ENCODE measurements at places on chromosomes 2 and 18.
A peak's percentile ranks its signal among the peaks of the same experiment; 100 is the strongest.

GRCh38 chr18:76674596-76674995, 147.8 kb upstream of the ZNF236 start:
- no peak for DNase-seq

DNA sequence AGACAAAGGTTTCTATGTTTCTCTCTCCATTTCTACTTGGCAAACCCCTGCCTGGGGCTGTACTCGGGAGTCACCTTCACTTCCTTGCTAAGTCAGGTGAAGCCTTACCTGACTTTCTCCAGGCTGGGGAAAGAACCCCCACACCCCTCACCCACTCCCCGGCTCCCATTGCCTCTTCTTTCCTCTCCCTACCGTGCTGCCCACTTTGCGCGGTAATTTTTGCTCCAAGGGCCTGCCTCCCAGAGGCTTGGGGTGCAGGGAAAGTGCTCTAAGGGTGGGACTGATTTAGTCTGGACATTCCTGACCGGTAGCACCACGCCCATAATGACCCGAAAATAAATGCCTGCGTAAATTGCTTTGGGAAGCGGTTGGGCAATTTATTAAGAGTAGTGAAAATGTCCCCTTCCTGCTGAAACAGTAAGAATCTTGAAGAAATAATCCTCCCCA, 49.1 kb upstream of the ATP6V1B1 start:
- DNase-seq, result no peak

DNA sequence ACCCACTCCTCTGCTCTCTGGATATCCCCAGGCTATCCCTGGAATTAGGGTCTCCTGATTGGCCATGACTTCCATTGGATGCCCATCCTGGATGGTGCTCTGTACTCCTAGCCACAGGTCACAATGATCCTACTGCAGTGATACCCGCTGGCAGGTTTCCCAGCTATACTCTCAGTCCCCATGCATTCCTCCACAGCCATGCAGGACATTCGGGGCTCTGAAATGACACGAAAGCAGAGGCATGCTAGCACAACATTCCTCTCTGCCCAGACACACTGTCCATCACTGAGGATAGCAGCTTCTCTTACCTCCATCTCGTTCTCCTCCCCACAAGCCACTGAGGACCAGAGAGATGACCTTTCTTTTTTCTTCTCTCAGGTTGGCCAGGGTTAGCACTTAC, 51.7 kb upstream of the SPATS2L start:
- DNase-seq, result no peak

- no peak for DNase-seq
Measured at GRCh38 chr18:3457261-3457724, 7.3 kb downstream of the TGIF1 start.

- DNase-seq, result no peak
Measured at GRCh38 chr2:225090746-225091145, 48.5 kb upstream of the DOCK10 start.

GRCh38 chr2:128841803-128842202, 523.1 kb upstream of the HS6ST1 start:
- DNase-seq, result no peak

DNA sequence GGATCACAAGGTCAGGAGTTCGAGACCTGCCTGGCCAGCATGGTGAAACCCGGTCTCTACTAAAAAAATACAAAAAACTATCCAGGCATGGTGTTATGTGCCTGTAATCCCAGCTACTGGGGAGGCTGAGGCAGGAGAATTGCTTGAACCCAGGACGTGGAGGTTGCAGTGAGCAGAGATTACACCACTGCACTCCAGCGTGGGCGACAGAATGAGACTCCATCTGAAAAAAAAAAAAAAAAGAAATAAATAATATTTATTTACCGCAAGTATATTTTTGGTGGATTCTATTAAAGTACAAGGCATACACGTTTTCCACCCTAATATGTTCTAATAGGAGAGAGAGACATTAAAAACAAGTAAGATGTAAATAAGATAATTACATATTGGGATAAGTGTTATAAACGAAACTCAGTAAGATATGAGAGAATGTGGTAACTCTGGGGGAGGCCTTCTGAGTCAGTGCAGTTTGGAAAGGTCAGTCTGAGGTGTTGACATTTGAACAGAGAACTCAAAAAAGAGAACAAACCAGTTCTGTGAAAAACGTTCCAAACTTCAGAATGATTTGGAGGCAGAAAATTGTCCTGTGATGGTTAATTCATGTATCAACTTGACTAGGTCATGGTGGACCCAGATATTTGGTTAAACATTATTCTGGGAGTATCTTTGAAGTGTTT, 8.8 kb upstream of the POLI start:
- no peak for DNase-seq

DNA sequence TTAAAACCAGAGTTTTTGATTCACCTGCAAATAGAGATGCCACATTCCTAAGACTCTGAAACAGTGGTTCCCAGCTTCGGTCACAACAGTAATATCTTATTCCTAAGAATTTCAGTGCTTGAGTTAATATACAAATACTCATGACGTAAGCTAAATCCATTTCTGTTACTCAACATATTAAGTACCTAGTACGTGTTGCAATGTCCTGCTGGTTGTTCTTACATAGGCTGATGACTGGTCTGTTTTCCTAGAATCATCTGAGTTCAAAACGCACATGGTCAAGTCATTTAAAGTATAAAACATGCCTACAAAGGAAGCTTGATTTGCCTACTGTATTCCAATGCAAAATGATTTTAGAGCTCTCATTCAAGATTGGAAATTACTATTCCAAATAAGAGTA, 7.2 kb downstream of the NCL start:
- no peak for DNase-seq

GRCh38 chr2:216943109-216943508, 83.2 kb upstream of the TNP1 start:
- DNase-seq, result no peak

GRCh38 chr18:52090005-52090404, 250.0 kb upstream of the DCC start:
- no peak for DNase-seq

DNA sequence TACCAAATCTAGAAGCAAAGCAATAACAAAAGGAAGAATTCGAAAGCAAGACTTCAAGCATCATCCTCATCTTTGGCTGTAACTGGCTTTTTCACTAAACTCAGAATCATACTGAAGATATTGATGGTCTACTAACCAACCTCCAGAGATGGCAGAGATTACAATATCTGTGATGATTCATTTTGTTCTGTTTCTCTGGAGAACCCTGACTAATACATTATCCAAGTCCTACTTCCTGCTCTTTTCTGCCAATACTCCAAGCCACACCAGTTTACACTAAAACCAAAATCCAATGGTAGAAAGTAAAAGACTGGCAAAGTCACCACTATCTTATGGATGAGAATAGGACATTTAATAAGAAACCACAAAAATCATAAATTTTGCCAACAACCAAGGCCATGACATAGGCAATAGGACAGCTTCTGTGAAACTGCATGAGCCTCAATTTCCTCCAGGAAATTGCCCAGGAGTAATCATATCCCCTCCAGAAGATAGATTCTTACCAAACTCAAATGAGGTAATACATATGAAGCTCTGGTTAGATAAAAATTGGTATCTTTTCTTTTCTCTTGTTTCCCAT, 159.8 kb downstream of the METTL4 start:
- DNase-seq, result no peak

DNA sequence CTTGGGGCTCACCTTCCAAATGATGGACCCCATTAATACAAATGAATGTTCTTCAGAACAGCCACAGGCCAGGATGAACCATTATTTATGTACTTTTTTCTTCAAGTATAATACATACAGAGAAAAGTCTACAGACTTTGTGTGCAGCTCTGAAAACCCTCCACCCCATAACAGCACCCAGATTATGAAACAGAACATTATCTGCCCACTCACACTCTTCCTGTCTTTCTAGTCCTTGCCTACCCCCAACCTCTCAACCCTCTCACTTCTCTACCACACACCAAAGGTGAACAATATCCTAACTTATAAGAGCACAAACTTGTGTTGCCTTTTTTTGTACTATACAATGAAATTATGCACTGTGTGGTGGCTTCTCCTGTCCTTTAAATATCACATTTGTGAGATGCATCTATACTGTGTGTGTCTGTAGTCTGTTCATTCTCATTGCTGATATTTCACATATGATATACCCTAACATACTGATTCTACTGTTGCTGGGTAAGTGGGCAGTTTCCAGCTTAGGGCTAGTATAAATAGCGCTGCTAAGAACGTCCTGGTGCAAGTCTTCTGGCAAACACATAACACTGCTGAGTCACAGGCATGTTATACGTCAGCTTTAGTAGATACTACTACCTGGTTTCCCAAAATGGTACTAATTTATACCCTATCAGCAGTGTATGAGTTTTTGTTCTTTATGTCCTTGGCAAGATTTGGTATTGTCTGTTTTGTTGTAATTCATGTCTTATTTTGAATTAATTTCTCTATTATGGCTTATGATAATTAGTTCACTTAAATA, 1.0 kb upstream of the NPHP1 start:
- no peak for DNase-seq

DNA sequence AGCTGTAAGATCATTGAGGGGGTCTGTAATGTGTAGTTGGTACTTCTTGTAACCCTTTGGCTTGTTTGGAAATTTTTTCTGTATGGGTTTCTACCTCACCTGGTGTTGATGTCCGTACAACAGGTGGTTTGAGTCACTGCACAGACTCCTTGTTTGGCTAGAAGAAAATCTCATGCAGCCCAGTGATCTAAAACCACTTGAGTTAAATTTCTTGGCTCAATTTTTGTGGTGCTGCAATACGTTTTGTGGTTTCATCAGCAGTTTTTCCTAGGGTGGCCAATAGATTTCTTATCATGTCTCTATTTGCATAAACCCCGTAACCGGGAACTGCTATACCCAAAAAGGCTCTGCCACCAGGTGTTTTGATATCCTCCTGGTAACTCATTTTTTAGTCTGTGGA, 43.4 kb downstream of the CERS6 start:
- DNase-seq, result no peak

- no peak for DNase-seq
Measured at GRCh38 chr18:78793313-78794070, 186.1 kb upstream of the SALL3 start.

- no peak for DNase-seq
Measured at GRCh38 chr2:233280114-233280693, 27.4 kb upstream of the SAG start.

- DNase-seq, result peak; percentile 25
Measured at GRCh38 chr2:97806738-97807618, 93.6 kb downstream of the ZAP70 start.

GRCh38 chr18:37355772-37356171, 209.8 kb downstream of the CELF4 start:
- no peak for DNase-seq

GRCh38 chr18:5424903-5425664, 118.7 kb downstream of the EPB41L3 start:
- no peak for DNase-seq

DNA sequence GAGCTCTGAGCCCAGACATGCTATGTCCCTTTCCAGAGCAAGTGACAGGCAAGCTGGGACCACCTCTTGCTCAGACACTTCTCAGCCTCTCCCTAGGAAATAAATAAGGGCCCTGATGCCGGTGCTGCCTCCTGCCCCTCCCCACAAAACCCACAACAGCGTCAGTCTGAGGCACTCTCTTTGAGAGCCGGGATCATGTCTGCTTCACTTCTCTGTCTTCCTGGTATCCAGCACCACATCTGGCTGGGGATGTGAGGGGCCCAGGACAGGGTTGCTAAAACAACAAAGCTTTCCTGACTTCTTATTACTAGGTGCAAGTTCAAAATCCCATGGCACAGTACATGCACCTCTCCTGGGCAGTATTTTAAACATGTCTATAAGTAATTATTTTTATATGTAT, 103.9 kb upstream of the GLI2 start:
- DNase-seq, result no peak

GRCh38 chr2:69437751-69438154, 518 bp upstream of the NFU1 start:
- no peak for DNase-seq

DNA sequence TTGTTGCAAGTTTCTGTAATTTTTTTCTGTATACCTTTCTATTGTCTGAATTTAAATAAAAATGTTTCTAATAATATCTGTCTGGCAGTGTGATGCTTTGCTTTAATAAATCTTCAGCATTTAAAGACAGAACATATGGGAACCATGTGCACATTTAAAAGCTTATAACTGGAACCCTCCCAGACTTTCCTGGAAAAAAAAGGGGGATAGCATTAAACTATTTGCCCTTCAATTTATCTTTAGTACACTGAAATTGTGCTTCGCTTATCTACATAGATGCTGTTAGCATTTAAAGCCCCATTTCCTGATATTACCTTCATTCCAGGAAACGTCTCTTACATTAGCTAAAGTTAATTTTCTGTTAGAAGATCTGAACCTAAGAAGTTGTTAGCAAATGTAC, 64.6 kb downstream of the ZC3H6 start:
- no peak for DNase-seq

GRCh38 chr2:146913476-146913875, 931.4 kb upstream of the ACVR2A start:
- DNase-seq, result no peak

- no peak for DNase-seq
Measured at GRCh38 chr2:10393640-10393982, 54.5 kb downstream of the ODC1 start.

- no peak for DNase-seq
Measured at GRCh38 chr2:71897137-71897480, 250.6 kb downstream of the CYP26B1 start.

DNA sequence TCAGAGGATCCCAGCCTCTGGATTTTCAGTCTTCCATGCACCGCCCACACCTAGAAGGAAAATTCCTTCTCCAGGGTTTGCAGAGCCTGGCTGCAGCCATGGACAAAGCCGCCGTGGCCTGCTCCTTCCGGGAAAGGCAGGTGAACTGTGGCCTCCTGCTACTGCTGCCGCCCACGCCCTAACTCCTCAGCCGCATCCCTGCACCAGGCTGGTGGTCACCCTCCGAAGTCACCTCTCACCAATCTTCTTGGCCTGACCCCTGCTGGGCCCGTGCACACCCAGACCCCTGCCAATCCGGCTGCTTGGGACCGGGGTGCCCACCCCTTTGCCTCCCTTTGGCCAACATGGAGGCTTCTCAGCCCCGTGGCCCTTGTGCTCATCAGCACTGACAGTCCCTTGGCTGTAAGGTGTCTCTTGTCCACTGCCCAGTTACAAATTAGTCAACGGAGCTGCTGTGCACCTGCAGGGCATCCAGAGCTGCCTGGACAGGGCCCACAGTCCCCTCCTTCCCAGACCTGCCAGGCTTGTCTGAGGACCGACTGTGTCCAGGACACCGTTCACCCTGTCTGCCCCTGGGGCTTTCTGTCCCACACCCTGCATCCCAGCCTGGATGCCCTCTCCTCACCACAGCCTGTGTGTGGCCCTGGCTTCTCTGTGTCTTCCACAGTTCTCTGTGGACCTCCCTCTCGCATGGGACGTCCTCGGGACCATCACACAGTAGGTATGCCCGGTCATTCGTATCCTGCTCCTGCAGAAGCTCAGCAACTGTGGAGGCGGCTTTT, 130.1 kb upstream of the TPO start:
- no peak for DNase-seq

DNA sequence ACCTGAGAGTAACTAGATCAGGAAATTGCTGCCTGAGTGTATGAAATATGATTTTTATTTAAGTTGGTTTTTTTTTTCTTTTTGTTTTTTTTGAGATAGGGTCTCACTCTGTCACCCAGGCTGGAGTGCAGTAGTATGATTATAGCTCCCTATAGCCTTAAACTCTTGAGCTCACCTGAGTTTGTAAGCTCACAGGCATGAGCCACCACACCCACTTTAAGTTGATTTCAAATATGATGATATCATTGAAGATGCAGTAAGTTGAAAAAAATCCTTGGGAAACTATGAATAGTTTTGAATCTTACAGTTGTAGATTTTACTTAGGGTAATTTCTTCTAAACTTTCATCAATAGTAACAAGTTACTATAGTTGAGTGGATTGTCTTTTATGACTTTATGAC, 234.7 kb downstream of the ZNF407 start:
- no peak for DNase-seq

GRCh38 chr2:83168377-83168776, 1290.7 kb downstream of the SUCLG1 start:
- DNase-seq, result no peak
